Glutamatergic neuron (in vitro differentiated cells): ENCODE measurements at places on chromosomes 5 and 9. TPM values are rescaled to one million over a fixed set of nuclear protein-coding genes. Genes with fewer than 3 reads are reported as not detected.
A peak's percentile ranks its signal among the peaks of the same experiment; 100 is the strongest.

Gene PTAR1
- total RNA-seq, result 49.9 TPM

Gene CCDC183
- 20.0 TPM for total RNA-seq

Gene MYOZ3
- 0.64 TPM for total RNA-seq

Gene PCDHA1
- total RNA-seq, result 0.69 TPM

Gene FGF18
- 26.3 TPM for total RNA-seq

- no peak for DNase-seq
These were observed 4.3 kb downstream of the RPL12 start for GRCh38 chr9:127446713-127447415.

GRCh38 chr5:105978011-105978410 is 1692.7 kb downstream of the EFNA5 start:
- no peak for DNase-seq

DNA sequence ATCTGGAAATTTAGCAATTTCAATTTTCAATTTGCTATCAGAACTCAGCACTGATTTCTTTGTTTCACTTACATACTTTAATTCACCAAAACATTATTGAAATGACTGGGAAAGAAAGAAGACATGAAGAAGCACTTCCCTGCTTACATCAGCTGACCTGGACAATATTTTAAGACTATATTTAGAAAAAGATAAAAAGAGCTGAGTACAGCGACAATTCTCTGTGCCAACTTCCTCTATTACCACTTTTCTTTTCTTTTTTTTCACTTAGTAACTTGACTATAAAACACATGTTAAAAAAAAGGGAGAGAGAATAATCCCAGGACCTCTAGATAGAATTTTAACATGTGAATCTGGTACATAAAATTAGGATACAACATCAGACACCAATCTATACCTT is 35.6 kb downstream of the MEF2C start:
- no peak for DNase-seq

DNA sequence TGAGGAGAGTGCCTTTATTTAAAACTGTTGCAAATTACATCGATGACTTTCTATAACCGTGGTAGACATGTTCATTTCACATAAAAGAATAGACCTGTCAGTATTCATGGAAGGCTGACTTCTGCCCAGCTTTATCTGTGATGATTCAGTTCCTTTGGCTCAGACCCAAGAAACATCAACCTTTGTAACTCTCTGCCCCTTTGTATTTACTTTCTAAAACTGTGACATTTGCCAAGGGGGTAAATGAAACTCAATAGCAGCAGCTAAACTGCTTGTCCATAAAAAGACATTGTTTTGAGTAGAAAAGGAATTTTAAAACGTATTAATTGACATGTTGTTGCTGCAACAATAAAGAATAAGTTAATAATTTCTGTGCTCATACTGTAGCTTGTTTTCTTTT is 137.8 kb upstream of the ANKH start:
- no peak for DNase-seq

DNA sequence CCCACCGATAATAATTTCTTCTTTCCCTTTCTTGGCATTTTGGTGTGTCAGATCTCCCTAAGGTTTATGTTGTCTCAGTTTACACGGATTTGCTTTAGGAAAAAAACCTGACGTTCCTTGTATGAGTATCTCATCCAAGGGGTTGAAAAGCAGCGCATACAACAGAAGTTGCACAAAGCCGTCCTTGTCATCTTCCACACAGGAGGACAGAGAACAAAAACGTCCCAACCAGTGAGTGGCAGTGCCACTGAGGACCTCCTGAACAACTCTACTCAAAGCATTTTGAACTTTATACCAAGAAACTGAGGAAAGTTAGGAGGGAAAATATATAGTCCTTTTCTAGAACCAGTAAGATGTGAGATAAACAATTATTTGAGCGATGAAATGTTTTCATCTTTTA is 547.0 kb downstream of the PDE4D start:
- DNase-seq, result no peak

DNA sequence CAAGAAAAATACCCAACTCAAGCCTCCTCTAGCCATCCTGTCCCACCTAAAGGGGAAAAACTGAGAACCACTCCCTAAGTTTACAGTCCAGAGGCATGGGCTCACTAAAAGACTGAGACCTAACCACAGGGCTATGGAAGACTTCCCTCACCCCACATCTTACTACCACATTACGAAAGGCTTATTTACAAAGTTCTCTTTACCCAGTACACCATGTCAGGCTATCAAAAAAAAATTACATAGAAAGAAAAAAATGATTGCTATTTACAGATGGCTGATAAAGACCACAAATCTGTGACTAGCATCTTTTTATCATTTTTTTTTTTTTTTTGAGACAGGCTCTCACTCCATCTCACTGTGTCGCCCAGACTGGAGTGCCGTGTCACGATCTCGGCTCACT is 69.7 kb upstream of the TNPO1 start:
- DNase-seq, result no peak

GRCh38 chr5:157046041-157046440 is 12.9 kb downstream of the HAVCR1 start:
- no peak for DNase-seq

GRCh38 chr5:102975045-102975444 is 144.9 kb downstream of the GIN1 start:
- peak; percentile 60 for DNase-seq

DNA sequence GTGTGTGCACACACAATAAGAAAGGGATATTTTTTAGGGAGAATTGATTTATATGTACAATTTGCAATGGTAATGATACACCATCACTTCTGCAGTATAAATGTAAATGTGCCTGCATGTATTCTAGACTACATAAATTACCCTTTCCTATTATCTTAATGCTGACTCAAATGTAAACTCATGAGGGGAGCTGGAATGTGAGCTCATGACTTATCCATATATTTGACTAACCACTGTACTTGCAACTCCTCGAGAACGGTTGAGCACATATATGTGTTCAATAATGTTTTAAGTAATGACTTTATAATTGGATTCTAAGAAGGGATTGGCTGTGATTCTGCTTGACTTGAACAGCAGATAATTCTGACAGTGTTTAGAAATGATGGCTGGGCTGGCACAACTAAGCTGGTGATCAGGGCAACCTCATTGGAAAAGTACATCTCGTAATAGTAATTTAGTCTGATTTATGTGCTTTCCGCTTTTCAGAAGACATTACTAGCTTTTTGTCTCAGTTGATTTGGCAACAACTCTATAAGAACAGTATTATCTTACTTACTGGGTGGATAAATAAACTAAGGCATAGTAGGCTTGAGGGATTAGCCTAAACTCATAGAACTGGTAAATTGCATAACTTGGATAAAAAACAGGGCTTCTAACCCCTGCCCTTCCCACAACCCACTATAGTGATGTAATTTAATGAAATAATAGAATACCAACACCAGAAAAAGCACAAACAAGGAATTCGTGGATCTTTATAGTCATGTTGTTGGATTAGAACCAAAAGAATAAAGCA is 130.2 kb upstream of the SPEF2 start:
- DNase-seq, result no peak

GRCh38 chr5:61363401-61364114 is 31.5 kb downstream of the ZSWIM6 start:
- no peak for DNase-seq

DNA sequence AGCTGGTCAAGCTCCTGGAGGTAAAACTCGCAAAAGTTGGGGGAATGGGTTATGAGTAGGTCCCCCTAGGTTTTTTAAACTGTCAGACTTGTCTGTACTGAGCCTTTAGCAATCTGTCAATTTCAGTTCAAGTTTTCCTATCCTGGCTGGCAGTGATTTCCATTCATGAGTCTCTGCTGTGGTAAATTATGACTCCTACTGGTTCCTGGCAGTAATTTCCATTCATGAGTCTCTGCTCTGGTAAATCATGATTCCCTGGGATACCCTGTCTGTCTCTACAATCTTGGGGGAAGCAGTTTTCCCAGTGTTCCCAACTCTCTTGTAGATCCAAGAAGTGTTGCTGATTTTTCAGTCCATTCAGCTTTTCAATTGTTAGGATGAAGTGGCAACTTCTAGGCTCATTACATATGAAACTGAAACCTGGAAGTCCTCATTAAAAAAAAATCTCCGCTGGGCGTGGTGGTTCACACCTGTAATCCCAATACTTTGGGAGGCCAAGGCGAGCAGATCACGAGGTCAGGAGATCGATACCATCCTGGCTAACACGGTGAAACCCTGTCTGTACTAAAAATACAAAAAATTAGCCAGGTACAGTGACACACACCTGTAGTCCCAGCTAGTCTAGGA is 91.3 kb upstream of the GPBP1 start:
- DNase-seq, result no peak

DNA sequence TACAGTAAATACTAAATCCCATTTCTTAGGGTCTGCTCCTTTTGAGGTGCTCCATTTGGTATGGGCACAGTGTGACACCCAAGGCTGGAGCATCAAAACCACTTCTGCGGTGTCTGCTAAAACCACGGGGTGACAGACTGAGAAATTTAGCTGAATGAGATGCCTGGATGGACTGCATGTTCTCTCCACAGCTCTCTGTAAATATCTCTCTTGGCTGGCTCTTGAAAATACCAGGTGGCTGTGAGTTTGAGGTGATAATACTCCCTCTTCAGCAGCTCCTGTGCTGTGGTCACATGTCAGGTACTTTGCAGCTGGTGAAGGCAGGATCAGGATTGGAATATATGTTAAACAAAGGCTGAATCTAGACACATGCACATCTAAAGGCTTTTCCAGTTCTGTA is 93.7 kb upstream of the SIMC1 start:
- no peak for DNase-seq

DNA sequence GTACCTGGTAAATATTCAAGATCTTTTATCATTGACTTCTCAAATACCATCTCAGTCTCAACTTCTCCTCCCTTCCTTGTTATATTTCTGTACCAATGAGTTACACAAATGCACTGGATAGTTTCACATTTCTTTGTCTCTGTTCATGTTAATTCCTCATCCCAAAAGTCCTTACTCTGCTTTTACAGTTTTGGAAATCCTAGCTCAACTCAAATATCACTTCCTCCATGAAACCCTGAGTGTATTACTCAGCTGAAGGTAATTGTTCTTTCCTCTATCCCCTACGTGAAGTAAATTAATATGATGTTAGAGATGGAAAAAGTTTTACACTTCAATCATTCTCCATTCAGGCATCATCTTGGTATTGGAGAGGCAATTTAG is 241.5 kb downstream of the TLE4 start:
- no peak for DNase-seq
